ENCODE measurements at places on chromosomes 3 and 15.

GRCh38 chr3:127606981-127607595, 8.9 kb downstream of the MCM2 start:
- no peak overlapping the region for H3K4me3 ChIP-seq
- H3K4me1 ChIP-seq, result no peaks in the 10 kb centered on the region
- no peak for DNase-seq
- peaks cover 18% of the 10 kb centered on the region for H3K36me3 ChIP-seq
- no peaks in the 10 kb centered on the region for H3K27me3 ChIP-seq

DNA sequence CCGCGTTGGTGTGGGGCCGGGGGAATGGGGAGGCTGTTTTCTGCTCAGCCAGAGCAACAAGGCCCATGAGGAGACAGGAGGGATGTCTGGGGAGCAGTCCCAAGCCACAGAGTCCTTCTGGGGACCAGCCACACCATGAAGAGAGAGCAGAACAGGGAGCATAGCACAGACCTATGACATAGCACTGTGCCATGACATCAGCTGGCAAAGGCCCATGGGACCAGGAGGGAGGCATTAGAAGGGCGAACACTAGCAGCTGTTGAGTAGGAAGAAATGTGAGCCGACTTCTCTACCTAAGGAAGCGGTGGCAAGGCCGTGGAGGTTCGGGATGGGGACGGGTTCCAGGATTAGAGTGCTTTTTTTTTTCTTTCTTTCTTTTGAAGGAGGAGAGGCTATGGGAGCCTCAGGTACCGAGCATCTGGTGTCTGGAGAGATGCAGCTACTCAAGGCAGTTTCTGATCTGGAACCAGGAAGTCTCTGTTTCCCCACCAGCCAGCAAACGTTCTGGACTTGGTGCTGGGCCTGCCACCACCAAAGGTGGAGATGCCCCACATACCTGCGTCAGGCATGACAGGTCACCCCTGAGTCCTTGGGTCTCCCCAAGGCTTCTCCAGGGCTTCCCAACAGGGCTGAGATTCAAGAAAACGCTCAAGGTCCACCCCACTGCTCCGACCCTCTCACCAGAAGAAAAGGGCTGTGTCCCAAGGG, 77.3 kb upstream of the CGNL1 start:
- H3K27ac ChIP-seq, result no peak overlapping the region
- H3K36me3 ChIP-seq, result no peaks in the 10 kb centered on the region
- no peaks in the 10 kb centered on the region for H3K4me1 ChIP-seq
- no peak for DNase-seq
- no peaks in the 10 kb centered on the region for H3K27me3 ChIP-seq
- H3K4me3 ChIP-seq, result no peak overlapping the region

- H3K36me3 ChIP-seq, result peaks cover 51% of the 10 kb centered on the region
- H3K4me1 ChIP-seq, result peaks cover 47% of the 10 kb centered on the region
- no peak for DNase-seq
Measured at GRCh38 chr15:75211436-75212199, 9.9 kb downstream of the C15orf39 start.

GRCh38 chr3:78178209-78178608, 1138.3 kb downstream of the ROBO2 start:
- no peak overlapping the region for H3K27ac ChIP-seq
- H3K4me1 ChIP-seq, result no peaks in the 10 kb centered on the region
- DNase-seq, result no peak
- no peaks in the 10 kb centered on the region for H3K36me3 ChIP-seq

GRCh38 chr3:48137425-48137999, 50.7 kb downstream of the CDC25A start:
- H3K4me1 ChIP-seq, result no peaks in the 10 kb centered on the region
- no peaks in the 10 kb centered on the region for H3K27me3 ChIP-seq
- H3K4me3 ChIP-seq, result no peak overlapping the region
- no peak for DNase-seq
- no peak overlapping the region for H3K27ac ChIP-seq

DNA sequence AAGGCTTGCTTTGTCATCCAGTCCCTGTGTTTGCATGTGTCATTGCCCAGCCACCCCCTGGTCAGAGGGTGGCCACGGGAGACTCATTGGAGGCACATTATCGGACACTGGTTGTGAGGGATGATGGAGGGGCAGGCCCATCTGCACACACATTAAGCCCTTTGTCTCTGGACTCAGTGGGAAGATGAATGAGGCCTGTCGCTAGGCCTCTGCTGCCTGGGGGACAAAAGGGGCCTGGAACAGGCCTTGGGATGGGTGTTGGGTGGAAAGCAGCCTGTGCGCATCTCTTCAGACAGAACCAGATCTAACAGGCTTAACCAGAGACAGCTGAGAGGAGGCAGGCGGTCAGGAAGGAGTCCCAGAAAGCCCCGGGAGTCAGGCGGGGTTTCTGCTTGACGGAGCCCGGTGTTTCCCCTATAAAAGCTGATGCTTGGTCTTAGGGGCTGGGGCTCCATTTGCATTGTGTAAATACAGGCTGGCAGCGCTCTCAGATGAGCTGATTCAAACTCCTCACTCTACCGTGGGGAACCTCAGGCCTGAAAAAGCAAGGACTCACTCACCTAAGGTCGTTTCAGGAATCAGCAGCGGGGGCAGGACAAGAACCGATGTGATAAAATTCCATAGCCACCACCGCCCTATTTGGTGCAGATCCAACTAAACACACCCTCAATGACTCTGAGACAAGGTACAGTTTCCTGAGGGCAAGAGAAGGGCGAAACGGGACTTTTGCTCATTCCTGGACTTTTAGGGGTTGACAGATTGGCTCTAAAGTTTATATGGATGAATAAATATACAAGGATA, 17.1 kb upstream of the SKIC8 start:
- no peak overlapping the region for H3K4me3 ChIP-seq
- no peaks in the 10 kb centered on the region for H3K27me3 ChIP-seq
- H3K36me3 ChIP-seq, result no peaks in the 10 kb centered on the region
- H3K27ac ChIP-seq, result no peak overlapping the region

DNA sequence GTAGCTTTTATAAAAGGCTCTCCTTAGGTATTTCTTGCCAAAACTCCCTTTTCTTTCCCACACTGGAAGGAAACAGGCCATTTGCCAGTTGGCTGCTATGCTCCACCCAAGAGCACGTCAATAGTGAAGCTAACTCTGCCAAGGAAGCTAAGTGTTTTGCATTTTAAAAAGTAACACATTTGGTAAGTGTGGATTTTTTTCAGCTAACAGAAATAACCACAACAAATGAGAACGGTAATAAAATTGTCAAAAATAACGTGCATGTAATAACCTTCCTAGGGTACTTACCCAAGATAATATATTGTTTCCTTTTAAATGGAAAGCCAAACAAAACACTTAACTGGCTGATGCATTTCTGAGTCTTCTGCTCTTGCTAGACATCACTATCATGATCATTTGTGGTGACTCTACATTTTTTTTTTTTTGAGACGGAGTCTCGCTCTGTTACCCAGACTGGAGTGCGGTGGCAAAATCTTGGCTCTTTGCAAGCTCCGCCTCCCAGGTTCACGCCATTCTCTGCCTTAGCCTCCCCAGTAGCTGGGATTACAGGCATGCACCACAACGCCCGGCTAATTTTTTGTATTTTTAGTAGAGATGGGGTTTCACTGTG, 4.6 kb downstream of the DPP8 start:
- peak; percentile 77 for DNase-seq
- peaks cover 24% of the 10 kb centered on the region for H3K36me3 ChIP-seq
- H3K4me3 ChIP-seq, result no peak overlapping the region
- peaks cover 44% of the 10 kb centered on the region for H3K4me1 ChIP-seq
- no peaks in the 10 kb centered on the region for H3K27me3 ChIP-seq

- no peaks in the 10 kb centered on the region for H3K27me3 ChIP-seq
- H3K4me3 ChIP-seq, result no peak overlapping the region
- H3K4me1 ChIP-seq, result no peaks in the 10 kb centered on the region
- no peak overlapping the region for H3K27ac ChIP-seq
- no peaks in the 10 kb centered on the region for H3K36me3 ChIP-seq
- DNase-seq, result peak; percentile 68
Measured at GRCh38 chr3:161413127-161413854, 42.0 kb upstream of the SPTSSB start.

DNA sequence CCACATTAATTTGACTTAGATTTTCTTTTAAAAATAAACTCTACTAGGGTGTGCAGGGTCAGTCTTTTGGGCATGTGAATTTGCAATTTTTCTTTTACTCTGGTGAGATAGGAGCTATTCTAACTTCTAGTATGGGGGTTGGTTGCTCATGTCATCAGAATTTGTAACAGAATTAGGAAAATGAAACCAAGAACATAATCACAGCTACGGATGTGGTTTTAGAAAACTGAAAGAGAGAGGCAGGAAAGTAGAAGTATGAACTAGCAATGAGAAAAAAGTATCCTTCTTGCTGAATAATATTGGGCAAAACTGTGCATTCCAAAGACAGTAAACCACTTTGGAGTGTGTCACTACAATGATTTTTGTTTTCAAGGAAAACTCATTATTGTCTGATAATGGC, 43.3 kb downstream of the ADPGK start:
- H3K36me3 ChIP-seq, result peaks cover 32% of the 10 kb centered on the region
- no peak overlapping the region for H3K4me3 ChIP-seq
- H3K27me3 ChIP-seq, result no peaks in the 10 kb centered on the region
- no peak overlapping the region for H3K27ac ChIP-seq

GRCh38 chr3:153762411-153763235, 358.6 kb upstream of the ARHGEF26 start:
- H3K36me3 ChIP-seq, result no peaks in the 10 kb centered on the region
- no peak overlapping the region for H3K4me3 ChIP-seq
- no peak for DNase-seq

GRCh38 chr15:73856458-73857192, 16.7 kb upstream of the TBC1D21 start:
- no peak for DNase-seq
- H3K36me3 ChIP-seq, result no peaks in the 10 kb centered on the region
- no peak overlapping the region for H3K4me3 ChIP-seq

GRCh38 chr15:29821416-29822099, 710 bp downstream of the TJP1 start:
- no peaks in the 10 kb centered on the region for H3K27me3 ChIP-seq
- H3K4me3 ChIP-seq, result peak overlapping the region; percentile 73
- DNase-seq, result peak; percentile 84

DNA sequence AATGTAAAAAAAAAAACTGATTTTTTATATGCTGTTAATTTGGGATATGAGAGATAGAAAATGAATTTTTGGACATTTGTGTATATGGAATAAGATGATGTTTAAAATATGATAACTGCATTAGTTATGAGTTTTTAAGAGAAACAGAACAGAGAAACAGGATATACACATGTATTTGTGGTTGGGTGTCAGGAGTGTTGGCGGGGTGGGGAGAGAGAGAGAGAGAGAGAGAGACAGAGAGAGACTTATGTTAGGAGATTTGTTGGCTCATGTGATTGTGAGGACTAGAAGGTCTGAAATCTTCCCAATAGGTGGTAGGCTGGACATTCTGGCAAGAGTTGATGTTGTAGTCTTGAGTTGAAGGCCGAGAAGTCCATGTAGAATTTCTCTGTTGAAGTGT, 1121.6 kb upstream of the GBE1 start:
- no peaks in the 10 kb centered on the region for H3K36me3 ChIP-seq
- no peak overlapping the region for H3K4me3 ChIP-seq
- DNase-seq, result no peak
- H3K27ac ChIP-seq, result no peak overlapping the region
- H3K4me1 ChIP-seq, result no peaks in the 10 kb centered on the region

GRCh38 chr3:111848778-111849177, 10.3 kb upstream of the PHLDB2 start:
- DNase-seq, result no peak
- no peaks in the 10 kb centered on the region for H3K4me1 ChIP-seq
- H3K36me3 ChIP-seq, result no peaks in the 10 kb centered on the region
- no peak overlapping the region for H3K4me3 ChIP-seq
- no peaks in the 10 kb centered on the region for H3K27me3 ChIP-seq
- no peak overlapping the region for H3K27ac ChIP-seq

- H3K27me3 ChIP-seq, result no peaks in the 10 kb centered on the region
- H3K27ac ChIP-seq, result peak overlapping the region; percentile 67
- no peaks in the 10 kb centered on the region for H3K36me3 ChIP-seq
- DNase-seq, result no peak
Measured at GRCh38 chr3:129101370-129102138, 20.1 kb downstream of the RAB43 start.

GRCh38 chr3:32954506-32954905, 3.1 kb downstream of the CCR4 start:
- DNase-seq, result no peak
- no peaks in the 10 kb centered on the region for H3K27me3 ChIP-seq
- H3K36me3 ChIP-seq, result no peaks in the 10 kb centered on the region
- no peaks in the 10 kb centered on the region for H3K4me1 ChIP-seq

DNA sequence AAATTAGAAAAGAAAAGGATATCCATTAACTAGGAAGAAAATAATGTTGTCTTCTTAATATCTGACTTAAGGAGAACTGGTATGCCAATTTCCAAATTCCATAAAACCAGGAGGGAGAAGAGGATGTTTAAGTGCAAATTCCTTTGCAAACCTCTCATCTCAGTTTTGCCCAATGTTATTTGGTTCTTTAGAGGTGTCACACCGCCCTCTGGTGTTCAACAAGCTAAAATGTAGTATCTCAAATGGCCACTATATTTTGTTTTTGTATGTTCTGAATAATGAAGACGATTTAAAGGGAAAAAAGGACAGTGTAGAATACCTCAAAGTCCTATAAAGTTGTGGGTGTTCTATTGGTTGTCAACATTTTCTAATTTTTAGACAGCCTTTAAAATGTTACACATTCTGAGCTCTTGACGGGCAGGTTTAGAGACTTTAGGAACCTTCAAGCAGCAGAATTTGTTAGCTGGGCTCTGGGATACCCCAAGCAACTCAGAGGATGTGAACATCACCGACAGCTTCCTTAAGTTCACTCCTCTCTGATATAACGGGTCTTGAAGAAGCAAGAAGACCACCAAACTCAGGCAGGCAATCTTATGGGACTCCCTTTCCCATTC, 458.3 kb downstream of the MFSD1 start:
- no peak overlapping the region for H3K27ac ChIP-seq
- no peak for DNase-seq
- H3K4me1 ChIP-seq, result no peaks in the 10 kb centered on the region
- H3K27me3 ChIP-seq, result no peaks in the 10 kb centered on the region
- H3K36me3 ChIP-seq, result no peaks in the 10 kb centered on the region
- no peak overlapping the region for H3K4me3 ChIP-seq

- no peak for DNase-seq
- no peaks in the 10 kb centered on the region for H3K36me3 ChIP-seq
- H3K27me3 ChIP-seq, result no peaks in the 10 kb centered on the region
- no peak overlapping the region for H3K27ac ChIP-seq
- no peak overlapping the region for H3K4me3 ChIP-seq
Measured at GRCh38 chr3:132088291-132088690, 53.5 kb upstream of the CPNE4 start.

GRCh38 chr15:57555270-57555669, 36.4 kb upstream of the MYZAP start:
- H3K36me3 ChIP-seq, result no peaks in the 10 kb centered on the region
- H3K27me3 ChIP-seq, result no peaks in the 10 kb centered on the region
- no peak overlapping the region for H3K4me3 ChIP-seq
- no peaks in the 10 kb centered on the region for H3K4me1 ChIP-seq

GRCh38 chr3:74000725-74001124, 376.0 kb upstream of the PDZRN3 start:
- no peaks in the 10 kb centered on the region for H3K27me3 ChIP-seq
- DNase-seq, result no peak
- no peak overlapping the region for H3K4me3 ChIP-seq
- H3K27ac ChIP-seq, result no peak overlapping the region
- no peaks in the 10 kb centered on the region for H3K4me1 ChIP-seq

GRCh38 chr3:187062526-187063177, 76.6 kb downstream of the RPL39L start:
- no peak for DNase-seq
- H3K4me1 ChIP-seq, result no peaks in the 10 kb centered on the region
- H3K27me3 ChIP-seq, result no peaks in the 10 kb centered on the region
- no peak overlapping the region for H3K27ac ChIP-seq
- H3K4me3 ChIP-seq, result no peak overlapping the region

Data from right atrium auricular region (tissue), 2 donors.